ENCODE measurements at places on chromosomes 16 and 17.

DNA sequence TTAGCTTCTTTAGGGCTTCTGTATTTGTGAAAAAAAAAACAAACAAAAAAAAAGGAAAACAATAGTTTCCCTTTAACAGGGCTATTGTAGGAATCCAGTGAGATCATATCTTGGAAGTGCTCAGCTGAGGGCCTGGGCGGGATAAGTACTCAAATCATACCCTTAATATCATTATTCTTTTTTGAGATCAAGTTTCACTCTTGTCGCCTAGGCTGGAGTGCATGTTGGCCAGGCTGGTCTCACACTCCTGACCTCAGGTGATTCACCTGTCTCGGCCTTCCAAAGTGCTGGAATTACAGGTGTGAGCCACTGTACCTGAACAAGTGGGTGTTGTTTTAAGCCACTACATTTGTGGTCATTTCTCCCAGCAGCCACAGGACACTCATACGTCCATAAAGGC is 87.0 kb downstream of the CDH13 start:
- DNase-seq = no peak

DNA sequence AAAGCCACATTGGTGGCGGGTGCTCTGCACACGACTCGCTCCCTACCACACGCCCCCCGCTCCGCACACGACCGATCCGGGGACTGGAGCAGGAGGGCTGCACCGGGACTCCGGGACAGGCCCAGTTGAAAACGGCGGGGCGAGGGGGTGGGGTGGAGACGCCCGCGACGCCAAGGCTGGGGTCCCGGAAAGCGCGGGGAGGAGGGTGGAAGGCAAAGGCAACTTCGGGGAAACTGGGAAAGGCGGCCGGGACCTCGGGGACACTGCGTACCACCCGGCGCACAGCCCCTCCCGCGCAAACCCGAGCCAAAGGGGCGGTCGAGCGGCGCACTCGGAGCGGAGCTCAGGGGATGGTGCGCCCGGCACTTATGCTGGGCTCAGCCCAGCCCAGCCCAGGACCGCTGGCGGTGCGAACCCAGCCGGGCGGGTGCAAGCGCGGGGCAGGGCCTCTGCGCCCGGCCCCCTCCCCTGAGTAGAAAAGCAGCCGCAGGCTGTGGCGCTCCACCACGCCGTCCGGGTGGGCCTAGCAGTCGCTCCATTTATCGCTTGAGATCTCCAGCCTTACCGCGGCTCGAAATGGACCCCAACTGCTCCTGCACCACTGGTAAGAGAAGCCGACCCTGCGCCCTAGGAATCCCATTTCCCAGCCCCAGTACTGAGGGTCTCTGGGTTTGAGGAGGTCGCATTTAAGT is at the start of gene MT1M:
TSS of gene MT1M (plus strand) at position 504 of the 692 bp plus-strand sequence. CDS start at position 577, 73 bp downstream.
- no peak for DNase-seq

DNA sequence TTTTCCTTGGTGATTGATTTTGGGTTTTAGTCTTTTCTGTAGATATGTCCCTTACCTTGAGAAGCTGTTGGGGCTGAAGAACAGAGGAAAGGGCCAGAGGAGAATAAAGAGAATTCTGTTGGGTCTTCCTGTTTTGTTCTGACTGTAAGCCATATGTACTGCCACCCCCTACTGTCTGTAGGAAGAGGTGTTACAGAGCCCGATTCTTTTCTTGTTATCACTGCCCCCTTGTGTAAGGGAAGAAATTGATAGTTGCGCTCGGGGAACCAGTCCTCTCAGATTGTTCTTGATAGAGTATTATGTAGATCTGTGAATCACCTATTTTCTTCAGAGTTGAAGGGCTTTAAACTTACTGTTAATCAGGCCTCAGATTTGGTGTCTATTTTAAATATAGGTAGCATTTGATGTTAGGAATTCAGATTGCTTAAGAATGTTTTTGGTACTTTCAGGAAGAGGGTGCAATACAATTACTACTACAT is 2.4 kb downstream of the TANC2 start:
- DNase-seq = peak; percentile 81

DNA sequence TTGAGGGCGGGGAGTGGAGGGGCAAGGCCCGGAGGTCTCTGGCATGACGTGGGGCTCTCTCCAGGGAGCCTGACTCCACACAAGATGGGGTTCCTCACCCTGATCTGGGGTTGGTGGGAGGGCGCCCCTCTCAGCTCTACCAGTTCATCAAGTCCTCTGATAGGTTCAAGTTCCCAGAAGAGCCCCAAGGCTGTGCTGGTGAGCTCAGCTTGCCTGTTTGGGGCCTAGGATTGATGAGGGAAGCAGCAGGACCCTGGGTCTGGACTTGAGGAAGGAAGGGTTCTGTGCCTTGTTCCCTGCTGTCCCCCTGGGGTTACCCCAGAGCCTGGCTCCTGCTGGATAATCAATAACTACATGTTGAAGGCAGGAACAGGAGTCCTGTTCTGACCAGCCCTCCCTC is 3.5 kb downstream of the MGAT5B start:
- no peak for DNase-seq

DNA sequence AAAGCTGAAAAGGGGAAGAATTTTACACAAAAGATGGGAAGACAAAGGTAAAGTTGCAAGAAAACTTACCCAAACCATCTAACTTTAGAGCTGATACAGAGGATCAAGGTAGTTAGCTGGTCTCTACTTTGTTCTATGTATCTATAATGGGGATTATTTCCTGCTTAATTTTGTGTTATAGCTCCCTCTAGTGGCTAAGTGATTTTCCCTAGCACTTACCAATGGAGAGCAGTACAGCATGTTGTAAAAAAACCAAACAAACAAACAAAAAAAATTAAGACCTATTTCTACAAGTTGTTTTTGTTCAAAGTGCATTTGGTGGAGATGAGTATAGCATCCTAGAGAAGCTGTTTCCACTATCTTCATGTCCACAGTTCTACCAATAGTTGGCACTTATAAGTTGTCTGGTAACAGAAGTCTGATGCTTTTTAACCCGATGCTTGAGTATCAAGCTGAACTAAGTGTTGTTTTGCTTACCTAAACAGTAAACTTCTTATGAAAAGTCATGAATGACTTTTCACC is 7.5 kb downstream of the SRSF1 start:
- peak; percentile 70 for DNase-seq

DNA sequence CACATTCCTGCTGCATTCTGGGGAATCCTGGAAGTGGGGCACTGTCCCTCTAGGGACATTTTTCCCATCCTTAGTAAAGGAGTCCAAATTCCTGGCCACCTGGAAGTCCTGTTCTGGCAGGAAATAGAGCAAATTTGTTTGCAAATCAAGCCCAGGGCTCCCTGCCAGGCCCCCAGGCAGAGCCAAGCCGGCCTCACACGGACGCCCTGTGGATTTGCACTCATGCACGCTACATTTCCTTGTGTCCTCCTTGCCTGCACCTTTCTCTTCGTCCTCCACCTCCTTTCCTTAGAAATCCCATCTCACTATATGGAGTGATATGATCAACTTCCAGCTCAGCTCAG is 7.0 kb upstream of the CALB2 start:
- no peak for DNase-seq

DNA sequence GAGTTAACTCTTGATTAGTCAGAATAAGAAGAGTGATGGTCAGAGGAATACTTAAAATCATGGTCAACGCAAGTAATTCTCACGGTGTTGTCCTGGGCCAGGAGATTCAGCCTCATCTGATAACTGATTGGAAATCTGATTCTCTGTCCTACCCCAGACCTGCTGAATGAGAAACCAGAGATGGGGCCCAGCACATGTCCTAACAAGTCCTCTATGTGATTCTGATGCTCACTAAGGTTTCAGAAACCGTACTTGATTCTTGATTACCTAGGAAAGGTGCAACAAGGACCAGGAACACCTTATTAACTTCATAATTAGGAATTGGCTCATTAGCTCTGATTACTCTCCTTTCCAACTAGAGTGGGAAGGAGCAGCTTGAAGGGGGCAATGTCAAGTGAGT is 44.5 kb downstream of the ANKFY1 start:
- DNase-seq = no peak

DNA sequence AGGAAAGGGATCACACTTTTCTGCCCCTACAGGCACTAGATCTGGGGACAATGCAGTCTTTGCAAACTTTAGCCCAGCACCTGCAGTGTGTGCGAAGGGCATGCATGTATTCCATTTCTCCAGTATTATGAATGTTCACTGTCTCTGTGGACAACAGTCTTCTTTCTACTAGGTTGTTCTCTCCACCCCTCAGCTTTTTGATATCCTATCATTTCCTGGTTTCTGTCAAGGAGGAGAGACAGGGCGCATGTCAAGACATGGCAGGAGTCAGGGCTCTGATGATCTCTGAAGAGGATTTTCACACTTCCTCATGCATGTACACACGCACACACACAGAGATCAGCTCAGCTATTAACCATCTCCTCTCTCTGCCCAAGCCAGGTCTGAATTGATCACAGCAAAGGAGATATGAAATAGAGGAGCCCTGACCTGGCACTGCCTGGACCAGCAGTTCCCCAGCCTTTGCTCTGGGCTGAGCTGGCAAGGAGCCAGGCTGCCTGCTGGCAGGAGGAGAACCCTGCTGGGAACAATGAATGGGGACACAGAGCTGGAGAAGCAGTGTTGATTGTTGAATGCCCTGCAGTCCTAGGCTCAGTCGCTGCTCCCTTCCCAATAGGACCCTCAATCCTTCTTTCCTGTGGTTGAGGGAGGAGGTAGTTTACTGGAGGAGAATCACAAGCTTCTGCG is 2.6 kb downstream of the GPR179 start:
- DNase-seq = peak; percentile 77

- DNase-seq = no peak
Observed at GRCh38 chr16:57261806-57262205, 16.7 kb downstream of the ARL2BP start.

DNA sequence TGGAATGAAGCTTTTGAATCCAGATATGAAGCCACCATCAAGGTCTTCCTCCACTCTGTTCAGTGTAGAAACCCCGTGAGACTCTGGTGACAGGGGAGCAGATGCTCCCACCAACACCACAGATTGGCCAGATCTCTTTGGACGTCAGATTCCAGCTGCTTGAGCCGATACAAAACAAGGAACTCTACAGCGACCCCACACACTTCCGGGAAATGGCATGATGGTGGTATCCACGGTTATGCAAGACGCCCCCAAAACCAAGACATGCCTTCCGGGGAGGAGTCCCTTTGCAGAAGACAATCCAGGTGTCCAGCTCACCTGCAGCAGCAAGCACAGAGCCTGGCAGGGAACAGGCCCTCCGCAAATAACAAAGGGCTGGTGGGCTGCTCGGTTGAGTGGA is 19.8 kb upstream of the PITPNA start:
- no peak for DNase-seq

DNA sequence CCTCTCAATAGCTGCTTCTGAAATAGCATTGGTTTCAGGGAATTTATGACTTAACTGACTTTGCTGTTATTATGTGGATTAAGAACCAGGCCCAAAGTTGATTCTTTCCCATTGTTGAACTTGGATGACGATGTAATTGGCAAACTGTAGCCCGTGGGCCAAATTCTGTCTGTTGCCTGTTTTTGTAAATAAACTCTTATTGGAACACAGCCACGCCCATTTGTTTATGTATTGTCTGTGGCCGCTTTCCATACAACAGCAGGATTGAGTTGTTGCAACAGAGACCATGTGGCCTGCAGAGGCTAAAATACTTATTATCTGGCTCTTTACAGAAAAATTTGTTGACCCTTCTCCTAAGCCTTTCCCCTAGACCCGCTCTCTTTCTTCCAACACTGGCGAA is 31.6 kb downstream of the NTN1 start:
- DNase-seq = no peak

GRCh38 chr17:48045316-48046001 is 2.7 kb upstream of the NFE2L1 start:
- DNase-seq = no peak

DNA sequence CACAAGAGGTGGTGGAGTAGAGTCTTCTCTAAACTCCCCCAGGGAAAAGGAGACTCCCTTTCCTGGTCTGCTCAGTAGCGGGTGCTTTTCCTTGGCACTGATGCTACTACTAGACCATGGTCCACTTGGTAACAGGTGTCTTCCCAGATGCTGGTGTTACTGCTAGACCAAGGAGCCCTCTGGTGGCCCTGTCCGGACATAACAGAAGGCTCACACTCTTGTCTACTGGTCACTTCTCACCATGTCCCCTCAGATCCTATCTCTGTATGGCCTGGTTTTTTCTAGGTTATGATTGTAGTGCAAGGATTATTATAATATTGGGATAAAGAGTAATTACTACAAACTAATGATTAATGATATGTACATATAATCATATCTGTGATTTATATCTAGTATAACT is 49.7 kb upstream of the ARL4D start:
- DNase-seq = no peak

GRCh38 chr17:56130631-56131030 is 22.6 kb upstream of the ANKFN1 start:
- DNase-seq = no peak

- DNase-seq = no peak
Observed at GRCh38 chr16:72894293-72895151, 153.4 kb downstream of the ZFHX3 start.

- DNase-seq = no peak
Observed at GRCh38 chr17:5711344-5711743, 127.0 kb upstream of the NLRP1 start.

- DNase-seq = no peak
Observed at GRCh38 chr16:6192532-6192931, 1094.9 kb upstream of the EEF2KMT start.

- no peak for DNase-seq
Observed at GRCh38 chr16:17241264-17241835, 229.4 kb downstream of the XYLT1 start.

- DNase-seq = no peak
Observed at GRCh38 chr16:26644912-26645543, 421.7 kb upstream of the C16orf82 start.

- no peak for DNase-seq
Observed at GRCh38 chr16:12168074-12169000, 191.8 kb downstream of the SNX29 start.

DNA sequence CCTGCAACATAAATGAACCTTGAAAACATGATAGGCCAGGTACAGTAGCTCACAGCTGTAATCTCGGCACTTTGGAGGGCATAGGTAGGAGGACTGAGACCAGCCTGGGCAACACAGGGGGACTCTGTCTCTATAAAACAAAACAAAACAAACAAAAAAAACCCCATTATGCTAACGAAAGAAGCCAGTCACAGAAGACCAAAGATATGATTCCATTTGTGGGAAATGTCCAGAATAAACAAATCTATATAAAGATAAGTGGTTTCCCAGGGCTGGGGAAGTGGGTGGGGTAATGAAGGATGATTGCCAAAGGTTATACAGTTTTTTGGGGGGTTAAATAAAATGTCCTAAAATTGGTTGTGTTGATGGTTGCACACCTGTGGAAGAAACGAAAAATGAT is 36.5 kb upstream of the SIAH1 start:
- DNase-seq = no peak

All from NCI-H1092 (cell line).